ENCODE measurements at places on chromosomes 4 and X. TPM values are rescaled to one million over a fixed set of nuclear protein-coding genes. Genes with fewer than 3 reads are reported as not detected.

GRCh38 chr4:121181493-121181892 lies 17.4 kb upstream of the TNIP3 start:
- H3K36me3 ChIP-seq = no peaks in the 10 kb centered on the region
- H3K4me1 ChIP-seq = no peaks in the 10 kb centered on the region
- H3K27ac ChIP-seq = no peak overlapping the region

- DNase-seq = no peak
- no peaks in the 10 kb centered on the region for H3K27me3 ChIP-seq
- peak overlapping the region; percentile 77 for H3K4me3 ChIP-seq
- H3K27ac ChIP-seq = peak overlapping the region; percentile 90
These were observed 317 bp downstream of the CMC4 start for GRCh38 chrX:155070663-155070974.

The STK32B gene
- total RNA-seq = 0.55 TPM

The LAMP2 gene
- 54.7 TPM for total RNA-seq

DNA sequence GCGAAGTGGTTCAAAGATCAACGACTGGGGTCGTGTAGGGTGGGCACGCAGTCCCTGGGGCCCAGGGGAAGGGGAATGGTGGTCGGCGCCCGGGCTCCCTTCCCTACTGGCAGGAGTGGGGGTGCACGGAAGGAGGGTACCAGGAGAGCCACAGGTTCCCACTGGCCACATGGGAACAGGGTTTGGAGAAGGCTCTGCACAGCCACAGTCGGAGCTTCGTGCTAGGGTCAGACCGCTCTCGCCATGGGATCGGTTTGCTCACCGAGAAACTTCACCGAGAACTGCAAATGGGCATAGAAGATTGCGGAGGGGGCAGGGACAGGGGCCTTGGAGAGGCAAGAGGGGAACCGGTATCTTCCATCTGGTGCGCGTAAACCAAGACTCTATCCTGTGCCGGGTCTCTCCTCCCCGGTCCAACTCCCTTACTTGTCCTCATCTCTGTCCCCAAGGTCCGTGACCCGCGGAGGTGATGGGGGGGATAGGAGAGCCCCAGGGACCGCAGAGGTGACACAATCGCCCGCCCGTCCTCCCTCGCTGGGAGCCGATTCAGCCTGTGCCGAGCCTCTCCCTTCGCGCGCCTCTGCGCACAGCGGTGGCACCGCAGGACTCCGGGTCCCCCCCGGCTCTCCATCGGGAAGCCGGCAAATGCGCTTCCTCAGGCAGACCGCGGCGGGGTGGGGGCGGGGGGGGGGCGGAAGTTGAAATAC lies 1.0 kb downstream of the SCD5 start:
- peak; percentile 25 for DNase-seq
- peaks cover 37% of the 10 kb centered on the region for H3K4me1 ChIP-seq
- peaks cover 36% of the 10 kb centered on the region for H3K27me3 ChIP-seq
- peak overlapping the region; percentile 48 for H3K27ac ChIP-seq

- H3K36me3 ChIP-seq = no peaks in the 10 kb centered on the region
- no peak overlapping the region for H3K4me3 ChIP-seq
- H3K27me3 ChIP-seq = no peaks in the 10 kb centered on the region
- DNase-seq = no peak
- no peaks in the 10 kb centered on the region for H3K4me1 ChIP-seq
These were observed 1911.5 kb upstream of the AGA start for GRCh38 chr4:179353786-179354185.

The HTN3 gene
- total RNA-seq = not detected

The SYTL5 gene
- total RNA-seq = 0.41 TPM

DNA sequence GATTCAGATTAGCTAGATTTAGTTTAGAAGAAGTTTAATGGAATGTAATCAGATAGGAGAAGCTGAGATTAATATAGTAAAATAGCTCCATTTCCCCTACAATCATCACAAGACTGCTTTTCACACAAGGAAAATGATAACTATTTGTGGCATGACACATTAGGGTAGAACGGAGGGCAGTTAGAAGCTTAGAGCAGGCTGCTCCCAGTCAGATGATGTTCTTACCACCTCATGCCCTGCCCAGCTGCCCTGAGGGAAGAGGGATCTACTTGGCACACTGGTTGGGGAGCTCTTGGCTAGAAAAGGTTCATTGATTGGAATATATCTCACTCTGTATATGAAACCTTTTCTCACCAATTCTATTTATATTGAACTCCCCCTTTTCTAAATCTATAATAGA lies 180.7 kb upstream of the IL15 start:
- DNase-seq = no peak
- no peak overlapping the region for H3K27ac ChIP-seq
- H3K4me1 ChIP-seq = no peaks in the 10 kb centered on the region
- H3K27me3 ChIP-seq = no peaks in the 10 kb centered on the region

GRCh38 chrX:152896450-152896849 lies 1.4 kb upstream of the ZNF185 start:
- no peaks in the 10 kb centered on the region for H3K4me1 ChIP-seq
- H3K4me3 ChIP-seq = no peak overlapping the region
- H3K27me3 ChIP-seq = peaks cover 9% of the 10 kb centered on the region
- no peak for DNase-seq
- H3K27ac ChIP-seq = no peak overlapping the region

The ASB9 gene
- 1.3 TPM for total RNA-seq

The GASK1B gene
- 61.9 TPM for total RNA-seq

The ARHGEF6 gene
- total RNA-seq = 54.9 TPM

- H3K4me1 ChIP-seq = no peaks in the 10 kb centered on the region
- H3K36me3 ChIP-seq = no peaks in the 10 kb centered on the region
- H3K27me3 ChIP-seq = no peaks in the 10 kb centered on the region
- DNase-seq = no peak
These were observed 101.1 kb downstream of the ENOX2 start for GRCh38 chrX:130801901-130802300.

GRCh38 chr4:124684301-124684700 lies 28.2 kb downstream of the ANKRD50 start:
- H3K4me3 ChIP-seq = no peak overlapping the region
- no peak overlapping the region for H3K27ac ChIP-seq
- peaks cover 7% of the 10 kb centered on the region for H3K4me1 ChIP-seq
- no peak for DNase-seq
- H3K27me3 ChIP-seq = no peaks in the 10 kb centered on the region

The SPARCL1 gene
- total RNA-seq = 292 TPM

DNA sequence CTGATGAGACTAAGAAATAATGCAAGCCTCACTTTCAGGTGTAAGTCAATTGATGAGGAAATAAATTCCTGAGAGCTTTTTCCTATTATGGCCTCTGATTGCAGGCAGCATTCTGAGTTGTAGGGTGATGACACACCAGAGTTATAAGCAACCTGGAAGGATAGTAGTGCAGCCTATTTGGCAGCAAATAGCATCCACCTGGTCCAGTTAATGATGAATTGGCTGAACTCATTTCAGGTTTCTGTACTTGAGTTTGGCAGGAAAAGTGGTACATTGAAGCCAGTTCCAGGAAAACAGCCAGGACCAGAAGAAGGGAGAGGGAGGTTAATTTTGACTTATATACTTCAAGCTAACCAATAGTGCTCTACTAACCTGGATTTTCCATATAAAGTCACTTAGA lies 316.8 kb downstream of the NAF1 start:
- H3K27me3 ChIP-seq = no peaks in the 10 kb centered on the region
- DNase-seq = no peak
- no peaks in the 10 kb centered on the region for H3K4me1 ChIP-seq
- no peaks in the 10 kb centered on the region for H3K36me3 ChIP-seq

- H3K27ac ChIP-seq = no peak overlapping the region
- H3K36me3 ChIP-seq = no peaks in the 10 kb centered on the region
- H3K27me3 ChIP-seq = no peaks in the 10 kb centered on the region
- DNase-seq = no peak
These were observed 4.9 kb downstream of the CRLF2 start for GRCh38 chrX:1207496-1208025.

DNA sequence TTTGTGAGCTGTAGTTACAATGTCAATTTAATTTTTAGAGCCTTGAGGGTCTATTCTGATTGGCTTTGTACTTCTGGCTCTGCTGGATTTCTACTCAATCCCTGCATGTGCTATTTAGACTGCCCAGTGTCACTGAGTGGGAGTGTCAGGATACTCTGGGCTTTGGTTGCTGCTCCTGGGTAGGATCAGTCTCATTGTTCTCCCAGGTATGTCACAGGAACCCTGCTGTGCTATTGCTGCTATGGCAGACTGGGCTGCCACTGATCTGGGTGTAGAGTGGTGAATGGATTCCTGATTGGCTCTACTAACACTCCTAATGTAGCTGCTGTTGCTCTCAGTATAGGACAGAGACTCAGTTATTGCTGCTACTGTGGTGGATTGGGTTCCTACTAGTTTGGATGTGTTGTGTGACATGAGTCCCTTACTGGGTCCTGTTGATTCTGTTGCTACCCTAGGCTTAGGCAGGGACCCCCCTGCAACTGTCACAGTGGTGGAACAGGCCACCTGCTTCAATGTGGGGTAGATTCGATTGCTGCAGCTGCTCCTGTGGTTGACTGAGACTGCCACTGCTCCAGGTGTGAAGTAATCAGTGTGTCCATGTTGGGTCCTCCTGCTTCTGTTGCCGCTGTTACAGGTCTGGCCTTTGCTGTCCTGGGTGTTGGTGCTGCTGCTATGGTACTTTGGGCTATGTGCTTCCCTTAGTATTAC lies 707.8 kb upstream of the AMOT start:
- H3K36me3 ChIP-seq = no peaks in the 10 kb centered on the region
- H3K4me1 ChIP-seq = no peaks in the 10 kb centered on the region
- no peak overlapping the region for H3K27ac ChIP-seq
- no peak overlapping the region for H3K4me3 ChIP-seq

DNA sequence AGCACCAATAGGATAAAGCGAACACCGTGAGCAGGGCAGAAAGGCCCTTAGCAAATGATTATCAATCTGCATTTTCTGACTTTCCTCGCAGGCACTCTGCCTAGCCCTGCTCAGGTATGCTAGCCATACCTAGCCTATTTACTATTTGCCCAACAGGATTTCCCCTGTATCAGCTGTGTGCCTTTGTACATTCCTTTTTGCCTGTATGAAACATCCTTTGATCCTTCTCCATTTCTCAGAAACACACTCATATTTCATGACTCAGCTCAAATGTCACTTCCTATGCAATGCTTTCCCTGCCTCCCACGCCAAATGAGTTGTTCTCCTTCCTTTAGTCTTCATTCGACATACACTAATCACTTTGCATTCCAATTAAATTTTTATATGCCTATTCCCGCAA lies 37.2 kb downstream of the PCDH7 start:
- peaks cover 5% of the 10 kb centered on the region for H3K4me1 ChIP-seq
- H3K27me3 ChIP-seq = no peaks in the 10 kb centered on the region
- H3K4me3 ChIP-seq = no peak overlapping the region
- no peak overlapping the region for H3K27ac ChIP-seq
- H3K36me3 ChIP-seq = no peaks in the 10 kb centered on the region
- DNase-seq = no peak

The STATH gene
- not detected for total RNA-seq

- H3K27me3 ChIP-seq = no peaks in the 10 kb centered on the region
- peaks cover 4% of the 10 kb centered on the region for H3K4me1 ChIP-seq
- no peak overlapping the region for H3K4me3 ChIP-seq
- DNase-seq = no peak
These were observed 71.6 kb upstream of the NFKB1 start for GRCh38 chr4:102429553-102429952.

- H3K4me3 ChIP-seq = no peak overlapping the region
- no peaks in the 10 kb centered on the region for H3K27me3 ChIP-seq
- DNase-seq = no peak
- peaks cover 93% of the 10 kb centered on the region for H3K4me1 ChIP-seq
- H3K36me3 ChIP-seq = no peaks in the 10 kb centered on the region
These were observed 10.2 kb downstream of the DCUN1D4 start for GRCh38 chr4:51853027-51853682.

The SHOX gene
- not detected for total RNA-seq

DNA sequence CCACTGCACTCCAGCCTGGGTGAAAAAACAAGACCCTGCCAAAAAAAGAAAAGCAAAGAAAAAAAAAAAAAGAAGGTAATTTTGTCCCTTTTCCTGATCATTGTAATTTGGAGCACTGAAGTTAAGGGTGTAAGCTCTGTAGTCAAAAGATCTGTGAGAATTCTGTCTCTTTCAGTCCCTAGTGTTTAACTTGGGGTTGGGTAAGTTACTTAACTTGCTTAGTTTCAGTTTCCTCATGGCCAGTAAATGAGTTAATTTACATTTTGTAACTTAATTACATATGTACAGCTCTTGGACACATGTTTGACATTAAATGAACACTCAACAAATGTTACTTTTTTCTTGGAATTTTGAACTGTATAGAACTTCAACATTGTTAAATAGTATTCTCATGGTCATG lies 10.9 kb upstream of the UBE2K start:
- no peaks in the 10 kb centered on the region for H3K27me3 ChIP-seq
- no peak for DNase-seq
- H3K4me1 ChIP-seq = no peaks in the 10 kb centered on the region
- no peak overlapping the region for H3K4me3 ChIP-seq
- H3K36me3 ChIP-seq = no peaks in the 10 kb centered on the region

GRCh38 chrX:69362856-69363255 lies 141.3 kb upstream of the NALF2 start:
- H3K36me3 ChIP-seq = no peaks in the 10 kb centered on the region
- peak; percentile 16 for DNase-seq
- no peaks in the 10 kb centered on the region for H3K27me3 ChIP-seq
- no peak overlapping the region for H3K4me3 ChIP-seq
- no peak overlapping the region for H3K27ac ChIP-seq

The FBXL5 gene
- 91.6 TPM for total RNA-seq

GRCh38 chr4:124483048-124483906 lies 229.3 kb downstream of the ANKRD50 start:
- no peaks in the 10 kb centered on the region for H3K36me3 ChIP-seq
- no peaks in the 10 kb centered on the region for H3K27me3 ChIP-seq

The SLC49A3 gene
- 12.0 TPM for total RNA-seq

DNA sequence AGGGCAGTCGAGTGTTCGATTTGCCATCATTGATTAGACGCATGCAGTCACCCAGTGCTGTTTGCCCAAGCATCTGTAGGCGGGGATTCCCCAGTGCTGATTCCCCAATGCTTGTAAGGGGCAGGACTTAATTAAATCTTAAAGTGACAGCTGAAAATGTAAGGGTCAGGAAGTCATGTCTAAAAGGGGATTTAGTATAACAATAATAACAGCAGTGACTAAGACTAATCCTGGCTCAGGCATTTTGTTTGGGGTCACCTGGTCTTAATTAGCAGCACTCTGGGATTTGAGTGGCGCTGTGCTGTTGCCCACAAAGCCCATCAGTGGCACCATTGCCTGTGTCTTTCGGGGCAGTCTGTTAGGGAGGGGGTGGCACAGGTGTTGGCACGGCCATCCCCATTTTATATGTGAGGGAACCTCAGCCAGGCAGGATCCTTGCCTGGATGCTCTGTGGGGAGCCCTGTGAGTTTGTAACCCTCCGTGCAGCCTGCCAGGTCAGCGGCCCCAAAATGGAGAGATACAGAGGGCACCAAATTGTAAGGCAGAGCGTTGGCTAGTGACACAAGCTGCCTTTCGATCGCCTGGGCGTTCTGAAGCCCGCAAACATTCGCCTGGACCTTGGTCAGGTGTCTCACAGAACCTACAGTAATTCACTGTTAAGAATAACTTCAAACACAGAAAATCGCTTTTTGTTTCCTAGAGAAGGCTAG lies 146.7 kb downstream of the TBL1X start:
- no peak overlapping the region for H3K4me3 ChIP-seq
- no peaks in the 10 kb centered on the region for H3K36me3 ChIP-seq
- no peak for DNase-seq
- no peaks in the 10 kb centered on the region for H3K27me3 ChIP-seq
- H3K4me1 ChIP-seq = no peaks in the 10 kb centered on the region
